CD8-positive, alpha-beta memory T cell (primary cell): ENCODE measurements at places on chromosomes 13 and 19. TPM values are rescaled to one million over a fixed set of nuclear protein-coding genes. Genes with fewer than 3 reads are reported as not detected.

DNA sequence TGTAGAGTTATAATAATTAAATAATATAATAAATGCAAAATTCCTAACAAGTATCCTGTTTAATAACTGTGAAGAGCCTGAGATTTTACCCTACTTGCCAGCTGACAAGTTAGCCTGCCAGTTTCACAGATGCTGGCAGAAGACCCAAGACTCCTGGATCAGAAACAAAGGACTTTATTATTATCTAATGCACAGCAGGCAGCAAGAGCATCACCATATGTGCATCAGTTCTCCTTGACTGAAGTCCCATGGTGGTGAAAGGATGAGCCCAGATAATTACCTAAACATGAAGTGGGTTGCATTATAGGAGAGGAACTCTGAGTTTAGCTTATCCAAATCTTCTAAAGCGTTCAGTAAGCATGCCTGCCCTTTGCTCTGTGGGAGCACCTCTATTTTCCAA lies 39.1 kb upstream of the MTIF3 start:
- no peak overlapping the region for H3K4me3 ChIP-seq
- H3K36me3 ChIP-seq, result no peaks in the 10 kb centered on the region
- H3K27ac ChIP-seq, result no peak overlapping the region
- H3K27me3 ChIP-seq, result no peaks in the 10 kb centered on the region

- peaks cover 2% of the 10 kb centered on the region for H3K27me3 ChIP-seq
- no peak overlapping the region for H3K4me3 ChIP-seq
- peak overlapping the region; percentile 38 for H3K27ac ChIP-seq
- no peaks in the 10 kb centered on the region for H3K36me3 ChIP-seq
- no peak for DNase-seq
These were observed 2.5 kb downstream of the PRTN3 start for GRCh38 chr19:843180-843835.

GRCh38 chr19:1481893-1482360 lies 2.9 kb upstream of the C19orf25 start:
- no peak overlapping the region for H3K4me3 ChIP-seq
- no peak for DNase-seq
- no peaks in the 10 kb centered on the region for H3K36me3 ChIP-seq
- H3K4me1 ChIP-seq, result peaks cover 9% of the 10 kb centered on the region
- no peak overlapping the region for H3K27ac ChIP-seq

The RUBCNL gene
- total RNA-seq, result not detected

- H3K36me3 ChIP-seq, result no peaks in the 10 kb centered on the region
- no peak overlapping the region for H3K27ac ChIP-seq
- H3K4me3 ChIP-seq, result no peak overlapping the region
- DNase-seq, result no peak
These were observed 39.2 kb downstream of the WDFY2 start for GRCh38 chr13:51623473-51623872.

The ZNF177 gene
- total RNA-seq, result 0.13 TPM
